Fibroblast of skin of left quadriceps (primary cell): ENCODE measurements at places on chromosomes 11 and 22.

DNA sequence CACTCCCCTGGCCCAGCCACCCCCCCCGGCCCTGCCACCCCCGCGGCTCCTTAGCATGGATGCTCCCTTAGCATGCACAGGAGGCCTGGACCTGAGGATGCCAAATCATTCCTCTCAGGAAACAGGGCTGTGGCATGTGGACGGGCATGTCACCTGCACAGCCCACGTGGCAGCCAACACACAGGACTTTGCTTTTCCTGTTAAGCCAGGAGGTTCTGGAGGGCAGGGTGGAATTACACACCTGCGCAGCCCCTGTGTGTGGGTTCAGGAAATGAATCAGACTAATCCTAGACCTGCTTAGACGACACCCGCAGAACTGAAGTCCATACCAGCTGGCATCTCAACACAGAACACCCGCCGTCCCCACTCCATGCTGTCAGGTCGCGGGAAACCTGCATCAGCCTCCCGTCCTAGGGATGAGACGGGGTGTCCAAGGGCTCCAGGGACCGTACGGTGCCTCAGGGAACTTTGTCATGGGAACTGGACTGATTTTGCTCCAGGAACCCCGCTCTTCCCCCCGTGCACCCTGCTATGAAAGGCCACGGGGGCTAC lies 10.2 kb downstream of the CERK start:
- DNase-seq = no peak

GRCh38 chr11:108838792-108839105 lies 173.9 kb downstream of the DDX10 start:
- DNase-seq = no peak

- DNase-seq = no peak
These were observed 3.0 kb downstream of the CDKN1C start for GRCh38 chr11:2882396-2883110.

DNA sequence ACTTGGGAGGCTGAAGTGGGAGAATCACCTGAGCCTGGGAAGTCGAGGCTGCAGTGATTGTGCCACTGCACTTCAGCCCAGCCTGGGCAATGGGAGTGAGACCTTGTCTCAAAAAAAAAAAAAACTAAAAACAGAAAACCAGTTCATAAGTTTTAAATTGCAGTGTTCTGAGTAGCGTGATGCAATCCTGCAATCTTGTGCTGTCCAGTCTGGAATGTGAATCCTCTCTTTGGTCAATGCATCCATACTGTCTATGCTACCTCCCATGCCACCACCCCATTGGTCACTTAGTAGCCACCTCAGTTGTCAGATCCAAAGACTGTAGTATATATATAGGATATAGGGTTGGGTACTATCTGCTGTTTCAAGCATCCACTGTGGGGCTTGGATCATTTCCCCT lies 11.1 kb downstream of the YAP1 start:
- no peak for DNase-seq

- DNase-seq = no peak
These were observed 56.9 kb downstream of the SLC35F2 start for GRCh38 chr11:107801641-107802040.

DNA sequence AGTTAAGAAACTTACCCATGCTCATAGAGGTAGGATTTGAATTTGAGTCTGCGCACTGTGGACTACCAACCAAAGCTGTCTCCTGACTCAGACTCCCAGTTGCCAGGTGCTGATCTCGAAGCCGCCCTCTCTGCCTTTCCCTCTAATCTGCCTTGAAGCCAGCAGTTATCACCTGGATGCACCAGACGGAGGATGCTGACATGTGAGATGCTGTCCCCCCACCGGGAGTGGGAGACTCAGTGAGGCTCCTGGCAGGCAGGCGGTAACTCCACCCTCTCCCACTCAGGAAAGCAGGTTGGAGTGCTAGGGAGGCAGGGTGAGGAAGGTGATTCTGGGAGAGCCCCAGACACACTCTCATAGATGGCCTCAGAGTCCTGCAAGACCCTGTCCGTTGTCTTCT lies 40.4 kb downstream of the KIAA1671 start:
- DNase-seq = no peak

DNA sequence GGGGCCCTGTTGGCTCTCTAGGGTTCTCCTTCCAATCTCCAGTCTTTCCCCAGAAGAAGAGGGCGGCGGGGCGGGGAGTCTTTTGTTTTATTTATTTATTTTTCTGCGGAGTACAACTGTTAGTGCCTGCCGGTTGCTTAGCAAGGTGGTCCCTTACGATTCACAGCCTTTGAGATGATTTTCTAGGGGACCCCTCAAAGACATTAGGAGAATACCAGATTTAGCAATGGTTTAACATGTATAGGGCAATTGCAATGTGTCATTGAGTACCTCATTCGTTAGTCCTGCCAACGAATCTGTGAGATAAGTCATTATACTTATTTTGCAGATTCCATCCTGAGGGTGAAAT lies 307 bp upstream of the MRPL16 start:
- peak; percentile 8 for DNase-seq

GRCh38 chr11:96204721-96205459 lies 138.1 kb downstream of the MAML2 start:
- DNase-seq = no peak

- no peak for DNase-seq
These were observed 6.4 kb downstream of the RTN4RL2 start for GRCh38 chr11:57466680-57467079.

DNA sequence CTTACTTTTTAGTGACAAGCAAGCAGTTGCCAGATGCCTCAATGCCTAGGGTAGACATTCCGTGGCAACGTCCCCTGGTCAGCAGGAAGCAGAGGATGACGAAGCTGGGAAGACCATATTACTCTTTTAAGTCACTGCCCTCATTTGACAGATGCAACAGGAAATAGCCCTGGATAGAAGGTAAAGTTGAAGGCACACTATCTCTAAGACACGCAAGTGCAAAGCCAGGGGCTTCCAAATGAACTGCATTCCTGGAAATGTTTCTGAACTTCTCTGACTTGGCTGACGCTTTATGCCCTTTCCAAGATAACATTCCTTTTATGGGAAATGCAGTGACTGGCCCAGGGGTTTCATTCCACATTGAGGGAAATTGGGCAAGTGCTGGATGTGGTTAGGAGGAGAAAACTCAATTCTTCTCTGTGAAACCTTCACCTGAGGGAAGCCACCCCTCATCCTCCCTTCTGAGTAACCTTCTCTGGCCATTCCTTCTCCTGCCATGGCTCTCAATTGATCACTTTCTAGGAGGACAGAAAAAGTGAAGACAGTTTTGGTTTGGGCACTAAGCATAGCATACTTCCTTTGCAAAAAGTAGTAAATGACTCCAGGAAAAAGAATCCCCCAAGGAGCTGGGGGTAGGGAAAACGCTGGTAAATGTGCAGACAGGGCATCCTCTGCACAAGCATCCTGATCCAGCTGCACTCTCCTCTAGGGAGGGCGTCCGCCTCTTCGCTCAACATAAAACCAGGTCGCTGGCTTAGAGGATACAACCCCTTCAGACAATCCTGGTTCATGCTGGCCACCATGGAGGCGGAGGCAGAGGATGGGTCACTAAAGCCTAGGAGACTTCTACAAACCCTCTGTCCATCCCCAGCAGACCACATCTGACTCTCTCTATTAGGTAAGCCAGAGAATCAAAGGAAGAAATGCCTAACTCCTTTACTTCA lies 14.5 kb downstream of the PCSK7 start:
- DNase-seq = no peak

DNA sequence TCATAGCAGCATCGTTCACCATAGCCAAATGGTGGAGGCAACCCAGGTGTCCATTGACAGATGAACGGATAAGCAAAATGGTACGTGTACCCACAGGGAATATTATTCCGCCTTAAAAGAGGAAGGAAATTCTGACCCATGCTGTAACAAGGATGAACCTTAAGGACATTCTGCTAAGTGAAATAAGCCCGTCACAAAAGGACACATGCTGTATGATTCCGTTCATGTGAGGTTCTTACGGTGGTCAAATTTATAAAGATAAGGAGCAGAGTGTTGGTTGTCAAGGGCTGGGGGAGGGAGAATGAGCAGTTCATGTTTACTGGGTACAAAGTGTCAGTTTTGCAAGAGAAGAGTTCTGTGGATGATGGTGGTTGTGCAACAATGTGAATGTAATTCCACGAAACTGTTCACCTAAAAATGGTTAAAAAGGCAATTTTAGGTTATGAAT lies 26.3 kb downstream of the APOL1 start:
- DNase-seq = no peak

GRCh38 chr11:134801570-134801969 lies 389.5 kb upstream of the B3GAT1 start:
- DNase-seq = no peak

- no peak for DNase-seq
These were observed 17.9 kb downstream of the CLNS1A start for GRCh38 chr11:77619576-77620198.

DNA sequence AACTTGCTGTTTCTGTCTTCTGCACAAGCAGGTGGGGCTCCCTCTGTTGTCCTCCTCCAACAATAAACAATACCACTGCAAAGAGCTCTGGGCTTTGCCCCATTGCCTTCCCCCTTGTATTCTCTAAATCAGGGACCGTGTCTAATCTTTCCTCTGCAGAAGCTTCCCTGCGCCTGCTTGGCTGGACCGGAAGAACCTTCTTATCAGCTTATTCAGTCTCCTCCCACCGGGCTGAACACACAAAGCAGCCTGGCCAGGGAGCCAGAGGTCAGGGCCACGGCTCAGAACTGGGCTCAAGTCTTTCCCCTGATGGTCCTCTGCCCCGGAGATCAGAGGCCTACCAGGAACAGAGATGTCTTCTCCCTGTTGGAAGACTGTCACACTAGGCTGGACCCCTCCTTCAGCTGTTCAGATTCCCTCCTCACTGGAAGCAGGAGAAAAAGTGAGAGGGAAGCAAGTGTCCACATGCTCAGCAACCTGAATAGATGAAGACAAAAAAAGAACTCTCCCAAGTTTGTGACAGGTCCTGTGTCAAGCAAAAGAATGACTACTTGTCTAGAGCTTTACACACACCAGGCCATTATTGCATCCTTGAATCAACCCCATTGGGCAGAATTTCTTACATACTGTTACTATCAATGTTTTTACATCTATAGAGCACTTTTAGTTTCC lies 63.7 kb downstream of the RAB30 start:
- no peak for DNase-seq

- no peak for DNase-seq
These were observed 3.2 kb downstream of the NUP50 start for GRCh38 chr22:45166932-45167331.
